AG04450 (cell line): ENCODE measurements at places on chromosomes 12 and 14.

GRCh38 chr12:106015646-106016045, 123.1 kb downstream of the NUAK1 start:
- DNase-seq, result no peak

DNA sequence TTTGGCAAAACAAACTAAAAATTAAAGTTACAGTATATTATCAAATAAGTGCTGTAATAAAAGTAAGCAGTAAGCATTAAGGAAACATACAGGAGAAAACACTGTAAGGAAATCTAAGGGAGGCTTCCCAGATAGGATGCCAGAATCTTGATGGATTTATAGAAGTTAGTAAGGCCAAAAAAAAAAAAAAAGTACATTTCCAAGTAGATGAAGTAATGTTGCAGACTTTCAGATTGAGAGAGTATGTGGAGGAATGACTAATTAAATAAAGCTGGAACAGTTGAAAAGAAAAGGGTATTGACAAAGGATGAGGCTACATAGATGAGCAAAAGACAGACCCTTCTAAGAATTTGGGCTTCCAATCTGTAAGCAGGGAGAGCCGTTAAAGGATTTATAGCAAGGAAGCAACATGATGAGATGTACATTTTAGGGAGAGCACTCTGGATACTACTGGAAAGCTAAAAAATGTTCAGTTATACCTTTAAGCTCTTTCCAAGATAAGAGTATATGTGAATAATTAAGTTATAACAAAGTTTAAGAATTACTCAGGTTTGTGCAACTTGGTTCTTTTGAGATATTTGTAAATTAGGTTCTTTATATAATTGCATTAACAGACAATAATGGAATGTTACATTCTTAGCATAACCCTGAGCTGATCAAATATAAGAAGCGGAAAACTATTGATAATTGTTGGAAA, 87.5 kb upstream of the MON2 start:
- no peak for DNase-seq

DNA sequence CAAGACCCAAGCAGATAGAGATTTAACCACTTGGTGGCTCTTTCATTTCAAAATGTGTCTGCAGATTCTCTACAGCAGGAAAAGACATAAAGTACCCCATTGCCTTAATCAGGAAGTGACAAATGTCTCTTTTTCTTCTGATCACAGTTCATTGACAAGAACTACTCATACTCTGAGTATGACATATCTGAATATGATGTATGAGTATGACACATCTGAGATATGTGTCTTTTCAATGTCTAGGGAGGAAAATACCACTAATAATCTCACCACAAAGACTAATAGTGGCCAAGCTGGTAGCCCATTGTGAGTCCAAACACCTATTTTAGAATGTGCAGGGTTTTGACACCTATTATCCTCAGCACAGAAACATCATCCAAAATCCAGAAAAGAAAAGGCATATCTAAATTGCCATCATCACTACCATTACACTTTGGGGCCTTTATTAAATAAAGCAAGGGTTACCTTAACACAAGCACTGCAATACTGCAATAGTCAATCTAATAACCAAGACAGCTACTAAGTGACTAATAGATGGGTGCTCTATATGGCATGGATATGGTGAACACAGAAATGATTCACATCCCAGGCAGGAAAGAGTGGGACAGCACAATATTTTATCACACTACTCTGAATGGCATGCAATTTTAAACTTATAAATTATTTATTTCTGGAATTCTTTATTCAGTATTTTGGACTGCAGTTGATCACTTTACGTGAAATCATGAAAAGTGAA, 243.7 kb upstream of the FAR2 start:
- DNase-seq, result no peak

DNA sequence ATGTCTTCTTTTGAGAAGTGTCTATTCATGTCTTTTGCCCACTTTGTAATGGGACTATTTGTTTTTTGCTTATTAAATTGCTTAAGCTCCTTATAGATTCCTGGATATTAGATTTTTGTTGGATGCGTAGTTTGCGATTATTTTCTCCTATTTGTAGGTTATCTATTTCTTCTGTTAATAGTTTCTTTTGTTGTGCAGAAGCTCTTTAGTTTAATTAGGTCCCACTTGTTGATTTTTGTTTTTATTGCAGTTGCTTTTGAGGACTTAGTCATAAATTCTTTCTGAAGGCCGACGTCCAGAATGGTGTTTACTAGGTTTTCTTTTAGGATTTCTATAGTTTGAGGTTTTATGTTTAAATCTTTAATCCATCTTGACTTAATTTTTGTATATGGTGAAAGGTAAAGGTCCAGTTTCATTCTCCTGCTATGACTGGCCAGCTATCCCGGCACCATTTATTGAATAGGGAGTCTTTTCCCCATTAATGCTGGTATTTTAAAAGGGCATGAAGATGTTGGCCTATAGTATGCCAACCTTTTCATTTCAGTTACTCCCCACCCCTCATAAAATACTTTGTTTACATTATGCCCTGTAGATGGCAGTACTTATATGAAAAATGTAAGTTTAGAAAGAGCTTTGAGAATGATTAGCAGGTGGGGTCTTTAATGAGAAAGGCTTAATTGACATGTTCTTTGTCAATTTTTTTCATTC, 62.9 kb upstream of the PSMA6 start:
- DNase-seq, result no peak

DNA sequence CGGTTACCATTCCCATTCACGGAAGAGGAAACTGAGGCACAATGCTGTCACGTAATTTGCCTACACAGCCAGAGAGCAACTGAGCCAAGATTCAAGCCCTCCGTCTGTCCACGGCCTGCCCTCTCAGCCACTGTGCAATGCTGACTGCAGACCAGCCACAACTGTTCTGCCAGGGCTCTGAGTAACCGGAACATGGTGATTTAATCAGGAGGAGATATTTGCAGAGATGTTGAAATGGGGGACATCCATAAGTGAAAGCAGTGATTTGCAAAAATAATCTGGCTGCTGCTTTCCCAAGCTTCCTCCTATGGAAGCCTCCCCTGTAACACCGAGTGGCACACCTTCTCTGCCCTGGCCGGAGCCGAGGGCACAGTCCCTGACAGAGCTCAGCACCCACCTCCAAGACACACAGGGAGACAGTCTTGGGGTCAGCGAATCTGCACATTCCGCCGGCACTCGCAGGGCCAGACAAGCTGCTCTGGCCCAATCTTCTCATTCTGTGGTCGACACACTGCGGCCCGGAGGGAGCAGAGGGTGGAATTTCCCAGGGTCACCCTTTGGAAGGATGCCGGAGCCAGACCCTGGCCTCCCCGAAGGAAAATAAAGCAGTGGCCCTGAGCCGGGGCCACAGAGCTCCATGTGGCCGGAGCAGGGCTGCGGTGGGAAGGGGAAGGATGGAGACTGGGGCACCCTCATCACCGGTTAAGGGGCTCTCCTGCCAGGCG, 158.2 kb upstream of the DIO3 start:
- DNase-seq, result no peak

DNA sequence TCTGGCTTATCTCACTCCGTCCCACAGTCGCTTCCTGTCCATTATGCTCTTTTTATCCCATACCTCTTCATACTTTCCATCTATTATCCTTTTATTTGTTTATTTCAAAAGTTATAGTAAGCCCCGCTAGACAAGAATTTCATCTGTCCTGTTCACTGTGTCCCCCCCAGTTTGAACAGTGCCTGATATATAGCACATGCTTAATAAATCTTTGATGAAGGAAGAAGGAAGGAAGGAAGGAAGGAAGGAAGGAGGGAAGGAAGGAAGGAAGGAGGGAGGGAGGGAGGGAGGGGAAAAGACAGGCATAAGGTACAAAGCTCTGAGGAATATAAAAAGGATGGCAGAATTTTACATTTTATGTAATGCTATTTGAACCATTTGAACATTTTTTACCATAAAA, 324.7 kb downstream of the GXYLT1 start:
- DNase-seq, result no peak

GRCh38 chr12:124727922-124728321, 135.7 kb downstream of the SCARB1 start:
- no peak for DNase-seq

DNA sequence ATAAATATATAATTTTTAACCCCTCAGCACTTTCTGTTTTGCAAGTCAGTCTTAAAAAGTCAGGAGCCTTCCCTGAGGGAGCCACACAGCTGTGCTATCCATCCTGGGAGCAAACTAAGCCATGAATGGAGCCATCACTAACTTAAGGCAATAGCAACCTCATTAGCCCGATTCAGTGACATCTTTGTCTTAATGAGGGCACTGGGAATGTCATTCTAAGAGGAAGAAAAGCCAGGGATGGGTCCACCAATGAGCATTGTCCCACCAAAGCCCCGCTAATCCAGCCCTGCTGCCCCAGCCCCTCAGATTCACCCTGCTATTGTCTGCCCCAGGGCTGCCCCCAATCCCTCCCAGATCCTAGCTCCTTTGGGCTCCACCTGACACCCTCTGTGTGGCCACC, 19.5 kb downstream of the GSC start:
- DNase-seq, result no peak

DNA sequence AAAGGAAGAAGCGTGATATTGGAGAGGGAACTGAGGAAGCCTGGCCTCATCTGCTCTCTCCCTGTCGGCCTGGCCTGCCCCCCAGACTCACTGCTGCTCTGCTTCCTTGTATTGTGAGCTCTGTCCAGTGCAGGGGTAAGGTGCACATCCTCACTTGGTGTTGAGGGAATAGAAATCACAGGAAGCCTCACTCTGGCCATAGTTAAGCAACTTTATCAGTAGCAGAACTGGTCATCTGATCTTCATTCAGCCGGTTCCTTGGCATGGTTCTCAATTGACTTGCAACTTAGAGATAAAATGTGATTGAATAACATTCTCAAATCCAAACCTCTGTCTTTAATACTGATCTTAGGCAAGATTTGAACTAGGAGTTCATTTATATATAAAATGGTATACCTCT, 11.5 kb upstream of the CCDC175 start:
- DNase-seq, result no peak

DNA sequence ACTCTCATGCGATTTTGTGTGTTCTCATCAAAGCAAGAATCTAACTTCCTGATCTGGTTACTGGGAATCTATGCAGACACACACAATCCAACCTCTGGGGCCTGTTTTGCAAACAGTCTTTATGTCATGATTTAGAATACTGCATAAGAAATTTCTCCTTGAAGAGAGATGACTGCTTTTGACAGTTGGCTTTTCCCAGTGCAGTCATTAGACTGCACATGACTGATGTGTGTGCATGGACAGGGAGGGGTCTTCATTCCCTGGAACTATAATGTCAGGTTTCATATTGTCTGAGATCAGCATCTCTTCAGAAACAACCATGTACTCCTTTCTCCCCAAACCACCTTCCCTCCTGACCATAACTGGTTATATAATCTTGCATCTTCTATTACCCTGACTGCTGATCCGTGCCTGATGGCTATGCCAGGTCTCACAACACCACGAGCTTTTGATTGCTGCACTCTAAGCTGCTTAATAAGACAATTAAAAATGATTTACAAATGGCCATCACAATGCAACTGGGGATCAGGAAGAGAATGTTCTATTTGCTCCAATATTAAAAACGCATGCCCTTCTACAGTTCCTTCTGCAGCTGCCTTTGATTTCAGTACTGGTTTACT, 995.4 kb downstream of the NRXN3 start:
- DNase-seq, result no peak

GRCh38 chr14:61262082-61262481, 19.1 kb downstream of the TMEM30B start:
- DNase-seq, result no peak

DNA sequence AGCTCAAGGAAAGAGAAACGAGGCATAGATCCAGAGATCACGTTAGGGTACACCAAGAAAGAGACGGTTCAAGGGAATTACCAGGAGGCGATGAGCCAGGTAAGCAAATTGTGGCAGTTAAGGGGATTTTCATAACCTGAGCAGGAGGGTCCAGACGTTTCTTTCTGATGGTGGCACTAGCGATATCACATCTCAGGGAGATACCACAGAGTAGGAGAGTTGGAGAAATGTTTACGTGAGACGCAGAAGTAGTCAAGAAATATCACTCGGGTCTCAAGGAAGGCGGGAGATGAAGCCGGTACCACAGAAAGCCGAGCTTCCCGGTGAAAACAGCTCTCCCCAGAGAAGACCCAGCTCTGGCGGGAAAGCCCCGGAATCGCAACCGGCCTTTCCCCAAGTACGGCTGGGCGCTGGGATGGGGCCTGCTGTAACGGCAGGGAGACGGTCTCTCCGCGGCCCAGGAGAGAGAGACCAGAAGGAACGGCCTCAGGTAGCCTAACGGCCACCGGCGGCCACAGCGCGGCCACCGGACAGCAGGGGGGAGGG, 485 bp downstream of the SENP1 start:
- DNase-seq, result no peak

DNA sequence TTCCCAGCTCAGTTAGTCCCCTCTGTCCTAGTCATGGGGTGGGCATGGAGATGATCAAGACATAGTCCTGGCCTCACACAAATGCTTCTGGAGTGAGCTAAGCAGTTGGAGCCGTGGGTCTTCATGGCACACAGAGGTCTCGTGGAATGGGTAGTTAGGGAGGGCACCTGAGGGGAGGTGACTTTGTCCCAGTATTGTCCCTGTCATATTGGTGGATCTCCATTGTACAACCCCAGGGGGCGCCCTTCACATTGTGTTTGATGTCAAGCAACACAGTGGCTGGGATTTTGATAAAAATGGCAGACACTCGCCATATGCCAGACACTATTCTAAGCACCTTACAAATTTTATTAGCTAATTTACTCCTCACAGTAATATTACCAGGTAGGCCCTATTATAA, 175.4 kb upstream of the LHX5 start:
- no peak for DNase-seq

GRCh38 chr12:59787610-59788009, 191.8 kb downstream of the SLC16A7 start:
- no peak for DNase-seq

DNA sequence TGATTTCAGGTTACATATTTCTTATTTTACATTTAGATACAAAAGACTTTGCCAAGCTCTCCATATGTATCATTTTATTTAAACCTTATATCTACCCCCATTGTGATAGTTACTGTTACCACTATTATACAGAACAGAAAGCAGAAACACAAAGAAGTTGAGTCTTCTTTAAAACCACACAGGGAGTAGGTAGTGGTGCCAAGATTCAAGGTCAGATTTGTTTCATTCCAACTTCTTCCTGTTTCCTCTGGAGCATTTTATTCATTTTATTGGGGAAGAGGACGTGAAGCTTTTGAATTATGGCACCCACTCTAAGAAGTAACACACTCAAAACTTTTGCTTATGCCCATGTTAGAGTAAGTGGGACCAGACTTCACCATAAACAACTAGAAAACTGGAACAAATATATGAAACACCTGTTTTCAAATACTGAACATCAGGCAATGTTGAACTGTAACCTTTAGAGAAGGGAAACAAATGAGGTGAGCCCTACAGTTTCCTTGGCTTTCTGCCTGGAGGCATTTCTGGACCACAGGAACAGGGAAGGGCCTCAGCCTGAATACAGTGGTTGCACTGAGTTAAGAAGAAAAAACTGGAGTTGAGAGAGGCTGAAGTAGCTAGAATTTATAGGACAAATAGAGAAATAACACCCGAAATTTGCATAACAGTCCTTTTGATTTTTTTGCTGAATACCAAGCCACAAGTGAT, 160.4 kb upstream of the SSTR1 start:
- no peak for DNase-seq

- no peak for DNase-seq
Observed at GRCh38 chr12:86950444-86950843, 694.3 kb upstream of the MGAT4C start.

- no peak for DNase-seq
Observed at GRCh38 chr14:101624536-101624935, 63.2 kb downstream of the DIO3 start.

GRCh38 chr12:85029456-85029855, 6.6 kb downstream of the TSPAN19 start:
- no peak for DNase-seq
